ENCODE measurements at places on chromosomes 11 and 22.
A peak's percentile ranks its signal among the peaks of the same experiment; 100 is the strongest.

DNA sequence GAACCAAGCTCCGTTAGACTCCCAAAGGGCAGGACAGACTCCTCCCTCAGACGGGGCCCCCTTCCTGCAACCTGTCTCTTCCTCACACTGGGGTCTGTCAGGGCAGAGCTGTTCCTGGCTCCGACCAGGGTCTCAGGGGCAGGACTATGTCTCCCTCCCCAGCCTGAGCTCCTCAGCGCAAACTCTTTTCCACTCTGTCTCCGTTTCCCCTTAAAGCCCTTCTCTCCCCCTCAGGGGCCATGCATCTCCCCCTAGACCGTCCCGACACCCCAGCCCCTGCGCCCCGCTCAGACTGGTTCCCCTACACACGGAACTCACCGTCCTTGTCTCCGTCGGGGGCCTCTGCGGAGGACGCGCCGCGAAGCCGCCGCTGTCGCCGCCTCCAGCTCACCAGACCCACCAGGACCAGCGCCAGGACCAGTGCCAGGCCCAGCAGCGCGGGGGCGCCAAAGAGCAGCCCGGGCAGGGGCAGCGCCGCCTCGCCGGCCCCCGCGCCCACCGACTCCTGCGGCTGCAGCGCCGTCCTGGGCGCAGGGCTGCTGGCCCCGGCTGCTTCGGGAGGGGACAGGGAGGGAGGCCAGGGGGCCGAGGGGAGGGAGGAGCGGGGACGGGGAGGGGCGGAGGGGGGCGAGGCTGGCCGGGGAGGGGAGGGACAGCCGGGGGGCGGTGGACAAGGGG lies 684 bp downstream of the TNFRSF13C start:
- DNase-seq, result peak; percentile 77

GRCh38 chr11:1341928-1342524 lies 32.6 kb upstream of the TOLLIP start:
- no peak for DNase-seq

- DNase-seq, result no peak
Observed at GRCh38 chr22:42356533-42356932, 75.7 kb downstream of the NFAM1 start.

GRCh38 chr11:125890447-125891100 lies 3.1 kb downstream of the HYLS1 start:
- DNase-seq, result no peak

DNA sequence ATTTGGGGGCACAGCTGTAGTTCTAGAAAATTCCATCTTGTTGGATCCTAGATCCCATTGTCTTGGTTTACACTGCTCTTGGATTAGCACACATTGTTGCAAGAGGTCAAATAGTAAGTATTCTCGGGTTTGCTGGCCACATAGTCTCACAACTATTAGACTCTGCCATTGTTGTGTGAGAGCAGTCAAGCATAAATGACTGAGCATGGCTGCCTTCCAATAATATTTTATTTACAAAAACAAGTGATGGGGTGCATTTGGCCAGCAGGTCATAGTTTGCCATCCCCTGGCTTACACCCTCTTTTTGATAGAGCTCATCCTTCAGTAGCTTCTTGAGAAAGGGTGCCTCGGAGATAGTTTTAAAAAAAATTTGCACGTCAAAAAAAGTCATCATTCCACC lies 77.9 kb upstream of the ALX4 start:
- DNase-seq, result no peak

GRCh38 chr22:17648569-17648968 lies 10.0 kb downstream of the BCL2L13 start:
- no peak for DNase-seq

GRCh38 chr11:130729678-130730300 lies 186.5 kb downstream of the SNX19 start:
- DNase-seq, result no peak

GRCh38 chr22:19169947-19170318 lies 8.6 kb downstream of the SLC25A1 start:
- no peak for DNase-seq

GRCh38 chr11:103633819-103634590 lies 402.4 kb upstream of the DDI1 start:
- DNase-seq, result no peak

DNA sequence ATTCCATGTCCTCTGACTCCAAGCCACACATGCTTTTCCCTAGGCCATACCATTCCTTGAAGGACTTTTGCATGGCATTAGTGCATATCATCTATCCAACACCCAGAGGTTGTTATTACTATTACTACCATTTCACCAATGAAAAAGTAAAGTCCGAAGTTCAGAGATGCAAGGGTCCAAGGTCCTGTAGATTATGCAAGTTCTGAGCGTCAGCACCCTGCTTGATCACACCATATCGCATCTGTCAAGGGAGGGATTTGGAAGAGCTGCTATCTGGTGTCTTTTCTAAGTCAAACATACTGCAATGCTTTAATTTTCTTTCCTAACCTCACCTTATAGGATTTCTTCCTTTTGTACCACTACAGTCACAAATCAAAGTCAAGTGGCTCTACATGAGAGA lies 214.7 kb upstream of the CADM1 start:
- DNase-seq, result no peak

DNA sequence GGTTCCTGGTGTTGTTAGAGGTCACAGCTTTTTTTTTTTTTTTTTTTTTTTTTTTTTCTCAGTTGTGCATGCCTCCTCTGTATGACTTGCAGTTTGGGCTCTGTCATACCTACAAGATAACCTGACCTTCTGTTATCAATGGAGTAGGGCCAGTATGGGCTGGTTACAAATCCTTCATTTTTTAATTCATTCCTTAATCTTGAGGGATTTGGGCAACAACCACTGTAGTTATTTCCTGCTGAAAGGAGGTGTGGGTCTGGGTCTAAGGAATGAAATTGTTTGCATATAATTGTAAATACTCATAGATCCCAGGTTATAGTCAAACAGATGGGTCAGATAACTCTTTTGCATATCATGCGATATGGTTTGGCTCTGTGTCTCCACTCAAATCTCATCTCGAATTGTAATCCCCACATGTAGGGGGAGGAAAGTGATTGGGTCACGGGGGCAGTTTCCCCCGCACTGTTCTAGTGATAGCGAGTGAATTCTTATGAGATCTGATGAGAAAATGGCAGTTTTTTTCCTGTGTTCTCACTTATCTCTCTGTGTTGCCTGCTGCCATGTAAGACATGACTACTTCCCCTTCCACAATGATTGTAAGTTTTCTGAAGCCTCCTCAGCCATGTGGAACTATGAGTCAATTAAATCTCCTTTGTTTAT lies 14.1 kb upstream of the GLYAT start:
- DNase-seq, result no peak

- DNase-seq, result no peak
Observed at GRCh38 chr11:7508087-7508486, 5.7 kb upstream of the PPFIBP2 start.

DNA sequence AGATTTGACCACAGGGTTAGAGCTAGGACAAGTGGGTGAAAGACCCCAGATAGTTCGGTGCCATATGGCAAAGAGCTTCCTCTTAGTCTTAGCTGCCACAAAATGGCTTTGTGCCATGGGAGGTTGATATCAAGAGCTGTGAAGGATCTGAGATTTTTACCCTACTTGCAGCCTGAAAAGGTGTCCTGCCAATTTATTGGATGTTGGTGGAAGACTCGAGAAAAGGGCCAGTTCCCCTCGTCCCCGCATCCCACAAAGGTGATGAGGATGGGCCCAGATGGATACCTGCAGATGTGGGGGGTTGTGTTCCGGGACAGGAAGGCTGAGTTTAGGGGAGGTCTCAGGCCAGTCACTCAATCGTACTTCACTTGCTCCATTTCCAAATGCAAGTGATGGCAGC lies 27.2 kb downstream of the YDJC start:
- DNase-seq, result no peak

- no peak for DNase-seq
Observed at GRCh38 chr11:94211261-94211830, 82.7 kb downstream of the PANX1 start.

DNA sequence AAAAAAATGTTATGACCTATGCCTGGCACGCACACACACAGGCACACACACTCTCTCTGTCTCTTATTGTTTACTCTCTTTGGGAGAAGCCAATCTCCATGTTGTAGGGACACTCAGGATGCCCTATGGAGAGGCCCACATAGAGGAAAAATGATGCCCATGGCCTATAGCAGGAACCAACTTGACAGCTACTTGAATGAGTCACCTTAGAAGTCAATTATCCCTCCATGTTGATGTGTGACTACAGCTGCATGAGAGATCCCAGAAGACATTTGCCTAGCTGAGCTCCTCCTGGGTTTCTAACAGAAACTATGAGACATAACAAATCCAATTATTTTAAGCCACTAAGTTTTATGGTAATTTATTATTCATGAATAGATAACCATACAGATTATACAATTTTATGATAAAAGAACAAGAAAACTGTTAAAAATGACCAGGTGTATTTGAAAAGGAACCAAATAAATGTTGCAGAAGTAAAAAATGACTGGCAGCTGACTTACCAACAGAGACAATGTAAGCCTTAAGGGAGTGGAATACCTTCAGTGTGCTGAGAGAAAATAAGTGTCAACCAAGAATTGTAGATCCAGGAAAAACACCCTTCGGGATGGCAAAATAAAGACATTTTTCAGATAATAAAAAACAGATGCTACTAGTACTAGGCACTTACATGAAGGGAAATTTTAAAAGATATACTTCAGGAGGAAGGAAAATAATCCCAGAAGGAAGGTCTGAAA lies 403.7 kb upstream of the SYN3 start:
- no peak for DNase-seq

DNA sequence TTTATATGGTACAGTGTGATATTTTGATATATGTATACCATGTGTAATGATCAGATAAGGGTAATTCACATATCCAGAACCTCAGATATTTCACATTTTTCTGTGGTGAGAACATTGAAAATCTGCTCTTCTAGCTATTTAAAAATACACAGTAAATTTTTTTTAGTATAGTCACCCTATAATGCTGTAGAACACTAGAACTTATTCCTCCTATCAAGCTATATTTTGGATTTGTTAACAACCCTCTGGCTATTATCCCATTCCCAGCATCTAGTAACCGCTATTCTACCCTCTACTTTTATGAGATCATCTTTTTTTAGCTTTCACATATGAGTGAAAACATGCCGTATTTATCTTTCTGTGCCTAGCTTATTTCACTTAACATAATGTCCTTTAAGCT lies 65.5 kb upstream of the SYT9 start:
- no peak for DNase-seq

GRCh38 chr11:114291842-114292680 lies 4.1 kb upstream of the NNMT start:
- no peak for DNase-seq

DNA sequence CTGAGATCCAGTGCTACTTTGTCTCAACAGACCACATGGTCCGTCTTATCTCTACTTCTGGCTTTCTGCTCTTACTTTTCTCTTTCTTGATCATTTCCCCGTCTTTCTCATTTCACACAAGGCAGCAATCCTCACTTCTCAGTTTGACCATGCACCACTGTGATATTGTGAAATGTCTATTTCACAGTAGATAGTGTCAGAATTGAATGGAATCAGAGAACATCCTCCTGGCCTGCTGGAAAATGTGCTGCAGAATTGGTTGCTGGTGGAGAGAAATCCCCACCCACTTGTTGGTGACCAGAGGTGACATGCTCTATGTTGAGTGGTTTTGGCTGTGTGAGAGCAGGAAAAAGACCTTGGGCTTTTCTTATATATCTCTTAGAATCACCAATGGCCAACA lies 57.8 kb upstream of the RCN1 start:
- no peak for DNase-seq

DNA sequence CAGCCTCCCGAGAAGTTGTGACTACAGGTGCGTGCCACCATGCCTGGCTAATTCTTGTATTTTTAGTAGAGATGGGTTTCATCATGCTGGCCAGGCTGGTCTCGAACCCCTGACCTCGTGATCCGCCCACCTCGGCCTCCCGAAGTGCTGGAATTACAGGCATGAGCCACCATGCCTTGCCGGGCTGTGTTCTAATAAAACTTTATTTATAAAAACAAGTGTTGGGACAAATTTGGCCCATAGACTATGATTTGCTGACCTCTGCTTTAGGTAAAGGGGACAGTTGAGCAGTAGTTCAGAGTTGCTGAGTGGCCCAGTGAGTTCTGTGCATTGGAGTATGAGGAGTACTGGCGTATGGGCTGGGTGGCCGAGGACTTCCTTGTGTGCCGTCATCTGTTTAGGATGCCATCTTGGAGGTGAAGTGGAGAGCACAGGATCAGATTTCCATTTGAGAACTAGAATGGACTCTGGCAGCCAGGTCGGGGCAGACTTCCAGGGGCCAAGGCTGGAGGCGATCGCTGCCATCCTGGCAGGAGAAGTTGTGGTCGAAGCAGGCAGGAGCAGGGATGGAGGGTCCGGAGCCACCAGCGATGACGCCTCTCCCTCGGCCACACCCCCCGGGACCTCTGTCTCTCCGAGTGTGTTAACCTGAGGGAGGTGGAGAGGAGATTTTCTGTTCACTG lies 43.8 kb downstream of the FBLN1 start:
- no peak for DNase-seq

DNA sequence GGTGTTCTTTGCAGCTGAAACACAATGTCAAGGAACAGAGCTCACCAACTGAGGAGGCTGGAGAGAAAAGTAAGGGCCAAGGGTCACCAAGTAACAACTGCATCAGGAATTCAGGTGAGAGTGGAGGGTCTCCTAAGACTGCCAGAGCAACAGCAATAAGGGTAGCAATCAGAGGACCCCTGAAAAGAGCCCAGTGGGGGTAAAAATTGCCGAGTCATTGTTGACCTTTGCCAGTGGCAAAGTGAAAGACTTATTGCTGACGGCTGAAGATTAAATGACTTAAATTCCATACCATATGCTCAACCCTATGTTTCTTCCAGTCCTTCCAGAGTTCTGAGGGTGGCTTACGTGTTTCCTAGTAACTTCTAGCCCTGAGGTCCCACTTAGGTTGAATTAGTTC lies 51.9 kb upstream of the ARHGAP42 start:
- DNase-seq, result no peak

- peak; percentile 68 for DNase-seq
Observed at GRCh38 chr11:65637794-65638419, at the start of gene SIPA1. Gene SIPA1 (plus strand): TSS chr11:65638101. CDS start chr11:65640922, 2,821 bp downstream.

- DNase-seq, result no peak
Observed at GRCh38 chr11:59867946-59868345, 1.7 kb upstream of the TCN1 start.

DNA sequence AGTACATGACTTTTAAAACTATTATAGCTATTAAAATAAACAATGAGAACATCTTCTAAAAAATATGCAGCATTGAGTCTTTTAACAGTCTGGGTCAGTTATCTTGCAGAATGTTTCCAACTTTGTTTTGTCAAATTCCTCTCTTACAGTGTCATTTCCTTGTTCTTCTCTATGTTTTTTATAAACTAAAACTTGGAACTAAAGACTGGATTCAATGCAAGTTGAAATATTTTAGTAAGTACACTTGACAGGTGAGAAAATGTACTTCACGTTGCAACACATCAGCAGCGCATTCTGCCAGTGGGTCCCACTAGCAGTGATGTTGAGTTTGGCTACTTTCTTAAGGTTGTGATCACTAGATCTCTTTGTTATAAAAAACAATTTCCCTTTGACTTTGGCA lies 1407.6 kb upstream of the RAG2 start:
- no peak for DNase-seq

DNA sequence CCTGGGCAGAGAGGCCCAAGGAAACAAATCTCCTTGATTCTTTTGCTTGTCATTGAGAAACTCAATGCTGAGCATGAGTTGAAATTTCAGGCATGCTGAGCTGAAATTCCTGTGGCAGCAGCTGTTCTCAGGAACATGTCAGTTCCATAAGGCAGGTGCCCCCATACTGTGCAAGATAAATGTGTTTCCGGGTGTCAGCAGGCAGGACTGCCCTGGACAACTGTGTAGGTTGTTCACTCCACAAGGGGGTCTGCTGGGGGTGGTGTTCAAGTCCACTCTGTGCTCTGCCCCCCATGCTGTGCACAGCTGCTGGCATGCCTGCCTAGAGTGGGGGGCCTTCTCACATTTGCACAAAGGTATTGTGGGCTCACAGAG lies 133.7 kb downstream of the CTTN start:
- no peak for DNase-seq

GRCh38 chr11:2882396-2883110 lies 3.0 kb downstream of the CDKN1C start:
- no peak for DNase-seq
